ENCODE measurements at places on chromosomes 11 and 22.

- no peak for DNase-seq
Measured at GRCh38 chr11:61697078-61697502, 16.9 kb downstream of the DAGLA start.

DNA sequence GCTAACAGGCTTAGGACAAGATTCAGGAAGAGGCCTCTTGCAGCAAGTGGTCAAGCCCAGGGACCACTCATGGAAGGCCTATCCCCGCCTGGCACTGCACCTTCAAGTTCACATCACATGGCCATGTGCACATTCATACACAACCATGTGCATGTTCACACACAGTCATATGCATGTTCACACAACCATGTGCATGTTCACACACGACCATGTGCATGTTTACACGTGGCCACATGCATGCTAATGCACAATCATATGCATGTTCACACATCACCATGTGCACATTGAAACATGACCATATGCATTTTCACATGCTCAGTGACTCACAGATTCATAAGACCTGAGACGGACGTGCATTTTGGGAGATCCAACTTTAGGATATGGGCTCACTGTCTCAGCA lies 28.7 kb upstream of the IL17RA start:
- no peak for DNase-seq

DNA sequence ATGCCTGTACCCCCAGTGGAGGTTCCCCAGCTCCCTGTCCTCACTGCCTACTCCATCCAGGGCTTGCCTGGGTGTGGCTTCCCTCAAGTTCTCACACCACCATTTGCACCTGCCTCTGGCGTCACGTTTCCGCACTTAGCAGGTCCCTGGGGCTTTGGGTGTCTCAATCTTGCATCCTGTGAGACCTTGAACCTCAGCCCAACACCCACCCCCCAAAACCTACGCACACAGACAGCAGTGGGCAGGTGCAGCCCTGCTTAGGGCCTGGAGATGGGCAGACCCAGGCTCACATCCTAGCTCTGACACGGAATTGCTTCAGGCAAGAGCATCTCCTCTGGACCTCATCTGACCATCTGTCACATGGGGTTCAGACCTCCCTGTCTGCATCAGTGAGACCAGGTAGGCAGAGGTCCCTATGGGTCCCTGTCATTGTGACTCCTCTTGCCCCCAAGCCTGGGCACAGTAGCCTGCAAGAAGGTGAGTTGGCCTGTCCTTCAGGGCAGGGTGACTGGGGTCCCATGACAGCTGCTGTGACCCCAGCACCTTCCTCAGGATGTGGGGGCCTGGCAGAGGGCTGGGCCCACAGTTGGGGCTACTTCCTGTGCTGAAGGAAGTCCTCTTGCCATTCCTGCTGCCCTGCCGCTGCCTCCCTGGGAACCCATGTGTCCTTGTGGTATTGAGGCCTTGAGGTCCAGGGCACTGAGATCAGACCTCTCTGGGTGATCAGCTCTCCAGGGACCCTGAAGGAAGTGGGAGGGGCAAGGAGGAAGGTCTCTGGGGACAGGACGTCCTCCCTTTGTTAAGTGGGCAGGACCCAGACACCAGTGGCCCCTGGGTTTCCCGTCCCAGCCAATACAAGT lies 2.0 kb downstream of the SIPA1 start:
- DNase-seq: peak; percentile 74

DNA sequence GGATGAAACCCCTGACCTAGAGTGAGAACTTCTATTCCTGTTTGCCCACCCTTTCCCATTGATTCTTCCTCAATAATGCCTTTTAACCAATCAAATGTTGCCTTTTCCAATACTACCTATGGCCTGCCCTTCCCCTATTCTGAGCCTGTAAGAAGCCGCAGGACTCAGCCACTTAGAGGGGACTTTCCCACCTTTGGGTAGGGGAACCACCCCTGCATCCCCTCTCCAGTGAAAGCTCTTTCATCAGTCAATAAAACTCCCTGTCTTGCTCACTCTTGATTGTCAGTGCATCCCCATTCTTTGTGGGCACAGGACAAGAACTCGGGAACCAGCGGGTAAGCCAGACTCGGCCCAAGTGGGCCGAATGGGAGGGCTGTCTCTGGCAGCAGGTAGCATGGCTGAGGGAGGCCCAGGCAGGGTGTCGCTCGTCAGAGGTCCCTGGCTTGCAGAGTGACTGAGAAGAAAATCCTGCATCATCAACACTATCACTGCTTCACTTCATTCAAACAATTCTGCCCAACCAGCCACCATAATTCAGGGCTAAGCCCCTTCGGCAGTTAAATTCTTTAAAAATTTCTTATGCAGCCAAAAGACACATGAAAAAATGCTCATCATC lies 30.4 kb downstream of the LDHAL6A start:
- no peak for DNase-seq

GRCh38 chr22:17912945-17913721 lies 111.2 kb downstream of the MICAL3 start:
- no peak for DNase-seq

- no peak for DNase-seq
Measured at GRCh38 chr11:12079726-12080556, 30.4 kb upstream of the MICAL2 start.

DNA sequence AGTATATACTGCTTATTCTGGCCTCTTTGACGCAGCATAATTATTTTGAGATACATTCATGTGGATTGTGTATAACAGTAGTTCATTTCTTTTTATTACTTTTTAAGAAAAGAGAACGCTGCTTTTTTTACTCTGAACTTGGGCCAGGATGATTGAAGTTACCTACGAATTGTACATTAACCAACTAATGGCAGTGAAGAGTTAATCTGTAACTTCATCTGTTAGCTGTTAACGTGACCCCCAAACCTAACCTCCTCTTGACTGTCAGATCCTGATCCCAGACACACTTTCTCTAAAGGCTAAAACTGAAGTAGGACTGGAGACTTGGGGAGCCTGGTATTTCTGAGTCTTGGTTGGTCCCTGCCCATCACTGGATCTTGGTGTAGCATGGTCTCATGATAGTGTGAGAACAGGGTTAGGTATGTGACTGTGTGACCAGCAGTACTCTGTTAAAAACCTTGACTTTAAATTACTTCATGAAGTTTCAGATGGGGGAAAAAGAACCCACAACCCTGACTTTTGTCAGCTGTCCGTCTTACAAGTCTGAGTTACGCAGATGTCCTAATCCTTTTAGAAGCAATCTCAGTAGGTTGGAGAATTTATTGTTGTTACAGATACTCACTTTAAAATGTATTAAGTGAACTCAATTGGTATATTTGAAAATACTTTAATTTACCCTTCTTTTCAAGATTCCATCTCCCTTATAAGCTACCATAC lies 39.4 kb downstream of the C22orf31 start:
- DNase-seq: no peak

- DNase-seq: no peak
Measured at GRCh38 chr22:37760152-37760551, 47.6 kb upstream of the GCAT start.

GRCh38 chr11:86138958-86139357 lies 70.1 kb upstream of the PICALM start:
- DNase-seq: no peak

GRCh38 chr11:44096360-44097185 lies 1.1 kb downstream of the EXT2 start:
- no peak for DNase-seq

DNA sequence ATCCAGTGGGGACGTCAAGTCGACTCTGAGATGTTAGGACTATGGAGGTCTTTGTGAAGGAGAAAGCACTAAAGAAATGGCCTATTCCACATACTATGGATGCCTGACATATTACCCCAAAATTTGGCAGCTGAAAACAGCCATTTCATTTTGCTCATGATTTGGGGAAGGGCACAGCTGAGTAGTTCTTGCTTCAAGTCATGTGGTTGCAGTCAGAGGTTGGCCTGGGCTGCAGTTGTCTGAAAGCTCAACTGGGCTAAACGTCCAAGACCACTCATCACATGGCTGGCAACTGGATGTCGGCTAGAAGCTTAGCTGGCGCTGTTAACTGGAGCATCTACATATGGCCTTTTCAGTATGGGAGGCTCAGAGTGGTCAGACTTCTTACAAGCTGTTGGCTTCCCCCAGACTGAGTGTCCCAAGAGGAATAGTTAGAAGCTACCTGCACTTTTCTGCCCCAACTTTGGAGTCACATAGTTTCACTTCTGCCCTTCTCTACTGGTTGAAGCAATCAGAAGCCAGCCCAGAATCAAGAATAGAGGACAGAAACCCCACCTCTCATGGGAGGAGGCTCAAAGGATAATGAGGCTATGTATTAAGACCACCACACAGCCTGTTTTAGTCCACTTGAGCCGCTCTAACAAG lies 14.1 kb downstream of the SLC35C1 start:
- no peak for DNase-seq

GRCh38 chr11:36354221-36355003 lies 58.3 kb downstream of the PRR5L start:
- no peak for DNase-seq

- DNase-seq: no peak
Measured at GRCh38 chr11:66910016-66910415, 48.2 kb downstream of the PC start.

DNA sequence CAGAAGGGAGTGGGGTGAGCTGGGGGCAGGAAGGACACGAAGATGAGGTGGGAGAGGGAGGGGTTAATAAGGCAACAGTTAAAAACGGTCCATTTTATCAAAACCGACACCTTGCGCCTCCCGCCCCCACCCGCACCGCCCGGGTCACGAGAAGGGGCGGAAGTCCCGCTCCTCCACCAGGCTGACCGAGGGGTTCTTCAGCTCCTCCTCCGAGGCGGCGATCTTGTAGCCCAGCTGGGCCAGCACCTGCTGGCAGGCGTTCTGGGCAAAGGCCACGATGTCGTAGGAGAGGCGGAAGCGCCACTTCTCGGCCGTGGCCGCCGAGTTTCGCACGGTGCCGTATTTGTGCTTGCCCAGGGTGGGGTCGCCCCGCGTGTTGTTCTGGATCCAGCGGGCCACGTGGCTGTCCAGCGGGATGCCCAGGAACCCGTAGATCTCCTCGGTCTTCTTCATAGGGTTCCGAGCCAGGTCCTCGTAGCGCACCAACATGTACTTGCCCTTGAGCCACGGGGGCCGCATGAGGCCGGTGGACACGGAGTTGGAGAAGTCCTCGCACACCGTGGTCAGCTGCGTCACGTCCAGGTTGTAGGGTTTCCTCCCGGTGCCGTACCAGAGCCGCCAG lies 15.8 kb downstream of the CHST1 start:
- DNase-seq: peak; percentile 42

- no peak for DNase-seq
Measured at GRCh38 chr11:128359515-128359914, 227.8 kb downstream of the ETS1 start.

DNA sequence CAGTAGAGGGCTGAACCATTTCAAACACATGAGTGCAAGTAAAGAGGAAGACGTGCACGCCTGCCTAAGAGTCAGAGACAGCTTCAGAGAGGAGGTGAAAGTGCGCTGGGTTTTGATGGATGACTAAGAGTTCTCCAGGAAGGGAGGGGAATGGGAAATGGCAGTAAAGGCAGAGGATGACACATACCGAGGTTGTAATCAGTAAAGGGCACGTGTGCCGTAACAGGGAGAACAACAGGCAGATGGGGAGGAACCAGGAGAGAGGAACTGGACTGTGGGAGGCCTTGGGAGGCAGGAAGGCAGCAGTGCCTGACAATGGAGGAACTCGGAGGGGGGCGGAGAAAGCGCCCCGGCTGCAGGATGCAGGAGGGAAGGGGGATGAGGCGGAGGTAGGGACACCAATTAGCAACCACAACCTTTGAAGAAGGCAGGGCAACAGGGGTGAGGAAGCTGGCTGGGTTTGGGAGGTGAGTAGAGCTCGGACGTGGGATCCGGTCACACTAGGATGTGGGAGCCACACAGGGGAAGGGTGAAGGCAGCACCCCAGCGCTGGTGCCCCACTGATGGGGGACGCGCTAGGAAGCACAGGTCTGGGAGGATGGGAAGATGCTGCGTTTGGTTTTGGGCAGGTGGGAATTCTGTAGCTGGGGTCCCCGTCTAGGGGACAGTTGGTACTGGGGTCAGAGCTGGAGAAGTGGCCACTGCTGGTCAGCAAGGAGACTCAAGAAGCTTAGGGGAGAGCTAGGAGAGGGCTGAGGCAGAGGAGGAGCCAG lies 67.4 kb downstream of the SCUBE1 start:
- no peak for DNase-seq

DNA sequence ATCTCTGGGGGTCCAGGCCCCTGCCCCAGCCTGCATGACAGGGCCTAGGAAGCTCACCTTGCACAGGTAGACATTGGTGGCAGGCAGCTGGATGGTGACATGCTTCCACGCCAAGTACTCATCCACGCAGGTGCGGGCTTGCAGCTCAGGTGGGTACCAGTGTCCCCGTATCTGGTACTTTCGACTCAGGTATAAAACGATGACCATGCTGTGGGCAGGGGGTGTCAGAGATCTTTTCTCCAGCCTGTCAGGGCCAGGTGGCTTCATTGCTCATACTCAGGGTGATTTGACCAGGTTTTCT lies 1.6 kb upstream of the GSTT4 start:
- DNase-seq: no peak

DNA sequence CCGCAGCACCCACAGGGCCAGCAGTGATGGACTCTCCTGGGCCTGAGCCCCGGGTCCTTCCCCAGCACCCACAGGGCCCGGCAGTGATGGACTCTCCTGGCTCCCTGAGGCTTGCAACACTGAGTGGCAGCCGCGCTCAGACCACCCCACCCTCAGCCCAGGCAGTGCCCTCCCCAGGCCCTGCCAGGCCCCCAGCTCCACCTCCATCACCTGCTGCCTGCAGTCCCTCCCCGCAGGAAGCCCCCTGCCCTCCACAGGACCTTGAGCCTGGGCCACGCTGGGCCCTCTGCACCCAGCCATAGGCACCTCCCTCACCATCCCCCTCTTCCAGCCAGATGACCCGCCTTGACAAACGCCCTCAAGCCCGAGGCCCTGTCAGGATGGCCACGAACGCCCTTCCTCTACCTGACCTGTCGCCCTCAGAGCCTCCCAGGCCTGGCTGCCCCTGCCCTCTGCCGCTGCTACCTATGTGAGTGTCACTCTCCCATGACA lies 11.4 kb downstream of the ALG12 start:
- no peak for DNase-seq

DNA sequence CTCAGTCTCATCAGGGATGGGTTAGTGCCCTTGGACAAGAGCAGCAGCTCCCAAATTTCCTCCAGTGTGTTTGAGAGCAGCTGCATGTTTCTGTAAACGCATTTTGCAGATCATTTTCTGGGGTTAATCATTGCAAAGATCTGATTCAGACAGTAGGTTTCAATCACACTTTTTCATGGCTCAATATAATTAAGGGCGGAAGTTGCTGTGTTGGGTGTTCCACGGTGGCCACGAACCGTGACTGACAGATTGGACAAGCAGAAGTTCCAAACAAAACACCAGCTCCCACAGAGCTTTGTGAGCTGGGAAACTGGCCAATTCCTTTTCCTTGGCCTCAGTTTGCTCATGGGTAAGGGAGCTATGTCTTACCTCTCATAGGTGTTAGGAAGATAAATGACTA lies 8.4 kb upstream of the RASSF10 start:
- no peak for DNase-seq

GRCh38 chr11:289398-289711 lies 429 bp downstream of the PGGHG start:
- DNase-seq: peak; percentile 72

GRCh38 chr11:31972623-31973022 lies 118.3 kb upstream of the RCN1 start:
- DNase-seq: no peak

GRCh38 chr11:105705786-105706530 lies 96.1 kb downstream of the GRIA4 start:
- no peak for DNase-seq

- DNase-seq: no peak
Measured at GRCh38 chr22:20955548-20955947, 11.5 kb upstream of the AIFM3 start.

GRCh38 chr11:117866526-117866925 lies 9.9 kb downstream of the FXYD6 start:
- no peak for DNase-seq

GRCh38 chr11:13114566-13115379 lies 105.7 kb downstream of the RASSF10 start:
- DNase-seq: no peak

All from activated CD8-positive, alpha-beta memory T cell treated with anti-CD3 and anti-CD28 coated beads for 24 hours (primary cell).